ENCODE measurements at places on chromosomes 1 and 21. TPM values are rescaled to one million over a fixed set of nuclear protein-coding genes. Genes with fewer than 3 reads are reported as not detected.

The AMY2B gene
- 0.45 TPM for total RNA-seq

The IL19 gene
- total RNA-seq, result not detected

The SPATA46 gene
- total RNA-seq, result not detected

The VWA5B1 gene
- not detected for total RNA-seq

The DMRTA2 gene
- total RNA-seq, result 0.13 TPM
